HuH-7 (cell line): ENCODE measurements at places on chromosomes 2 and 18.
A peak's percentile ranks its signal among the peaks of the same experiment; 100 is the strongest.

GRCh38 chr2:230097841-230098240, 29.1 kb upstream of the SLC16A14 start:
- no peak for DNase-seq

GRCh38 chr18:68604256-68604655, 110.7 kb downstream of the TMX3 start:
- no peak for DNase-seq

GRCh38 chr2:85276571-85277118, 51.1 kb downstream of the TGOLN2 start:
- no peak for DNase-seq

DNA sequence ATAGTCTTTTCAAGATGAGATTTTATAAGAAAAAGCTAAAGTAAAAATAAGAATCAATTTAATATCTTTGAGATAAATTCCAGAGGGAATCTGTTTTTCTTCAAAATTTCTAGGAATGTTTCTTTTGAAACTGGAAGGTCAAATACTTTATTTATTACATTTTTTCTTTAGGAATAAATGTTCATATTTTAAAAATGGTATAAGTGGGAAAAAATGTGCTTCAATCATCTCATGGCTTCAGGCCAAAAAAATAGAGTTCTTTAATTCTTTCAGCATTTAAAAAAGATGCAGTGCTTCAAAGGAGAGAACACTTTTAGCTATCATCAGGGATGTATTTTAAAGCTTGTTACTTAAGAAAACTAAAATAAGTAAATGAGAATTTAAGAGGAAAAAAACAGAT, 110.6 kb downstream of the NEB start:
- DNase-seq, result no peak

DNA sequence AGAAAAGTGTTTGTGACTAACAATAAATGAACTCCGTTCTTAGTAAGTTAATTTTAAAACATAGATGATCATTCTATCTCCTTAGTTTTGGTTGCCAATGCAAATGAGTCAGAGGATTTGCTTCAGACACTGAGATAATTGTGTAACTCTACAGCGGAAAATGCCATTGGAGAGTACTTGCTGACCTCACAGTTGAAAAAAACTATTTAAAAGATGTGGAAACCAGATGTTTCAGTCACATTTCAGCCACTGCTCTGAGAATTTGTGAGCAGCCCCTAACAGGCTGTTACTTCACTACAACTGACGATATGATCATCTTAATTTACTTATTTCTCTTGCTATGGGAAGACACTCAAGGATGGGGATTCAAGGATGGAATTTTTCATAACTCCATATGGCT, at the start of gene TNFAIP6:
TSS of gene TNFAIP6 (plus strand) at position 234 of the 400 bp plus-strand sequence. CDS start at position 309, 75 bp downstream.
- no peak for DNase-seq

GRCh38 chr2:95024371-95024770, 1.1 kb upstream of the MAL start:
- DNase-seq, result no peak

DNA sequence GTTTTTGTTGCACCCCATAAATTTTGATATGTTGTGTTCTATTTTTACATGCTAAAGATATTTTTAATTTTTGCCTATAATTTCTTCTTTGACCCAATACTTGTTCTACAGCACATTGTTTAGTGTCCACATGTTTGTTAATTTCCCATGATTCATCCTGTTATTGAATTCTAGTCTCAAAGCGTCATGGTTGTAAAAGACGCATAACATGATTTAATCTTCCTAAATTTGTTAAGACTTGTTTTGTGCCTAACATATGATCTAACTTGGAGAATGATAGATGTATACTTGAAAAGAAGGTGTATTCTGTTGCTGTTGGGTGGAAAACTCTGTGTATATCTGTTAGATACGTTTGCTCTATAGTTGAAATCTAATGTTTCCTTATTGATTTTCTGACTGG, 27.1 kb upstream of the SULT1C3 start:
- no peak for DNase-seq

DNA sequence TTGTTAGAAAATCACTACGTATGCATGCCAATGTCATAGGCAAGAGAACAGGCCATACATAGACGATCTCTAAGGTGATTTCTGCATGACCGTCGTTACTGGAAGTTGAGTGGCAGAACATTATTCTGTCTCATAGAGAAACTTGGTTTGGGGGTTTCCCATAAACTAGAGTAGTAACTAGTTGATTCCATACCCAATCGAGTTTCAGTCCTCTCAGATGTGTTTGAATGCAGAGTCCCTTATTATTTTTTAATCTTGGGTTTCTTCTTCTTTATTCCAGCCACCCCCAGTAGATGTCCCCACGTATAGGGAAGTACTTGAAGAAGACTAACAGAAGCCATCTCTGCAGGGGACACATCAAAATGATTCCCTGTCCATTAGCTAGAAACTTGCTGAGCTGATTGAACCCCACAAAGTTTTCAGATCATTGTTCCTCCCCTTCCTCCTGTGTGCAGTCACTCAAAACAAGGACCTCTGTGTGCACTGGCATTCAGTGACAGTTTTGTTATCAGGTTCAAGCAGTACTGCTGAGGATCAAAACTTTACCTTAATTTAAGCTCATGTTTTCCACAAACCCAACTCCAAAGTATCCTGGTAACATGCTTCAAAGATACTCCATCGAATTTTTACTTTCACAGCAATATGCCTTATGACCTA, 68.4 kb upstream of the CDCA7 start:
- peak; percentile 26 for DNase-seq

- DNase-seq, result no peak
These were observed 120.4 kb downstream of the PDCL3 start for GRCh38 chr2:100683231-100683630.

DNA sequence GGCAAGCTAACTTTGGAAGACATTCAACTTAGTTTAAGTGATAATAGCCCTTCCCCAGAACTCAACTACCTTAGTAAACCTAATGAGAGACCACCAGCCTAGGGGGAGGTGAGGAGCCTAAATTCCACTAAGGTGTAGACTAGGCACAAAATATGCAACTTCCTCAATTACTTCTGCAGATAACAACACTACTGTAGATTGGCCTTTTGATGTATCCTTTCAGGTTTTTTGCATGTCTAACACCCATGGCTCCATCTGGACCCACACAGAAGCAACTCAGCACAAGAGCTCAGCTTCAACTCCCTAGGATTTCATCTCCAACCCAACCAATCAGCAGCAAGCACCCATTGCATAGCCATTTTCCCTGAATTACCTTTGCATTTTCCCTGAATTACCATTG, 353.3 kb downstream of the AKAIN1 start:
- no peak for DNase-seq

DNA sequence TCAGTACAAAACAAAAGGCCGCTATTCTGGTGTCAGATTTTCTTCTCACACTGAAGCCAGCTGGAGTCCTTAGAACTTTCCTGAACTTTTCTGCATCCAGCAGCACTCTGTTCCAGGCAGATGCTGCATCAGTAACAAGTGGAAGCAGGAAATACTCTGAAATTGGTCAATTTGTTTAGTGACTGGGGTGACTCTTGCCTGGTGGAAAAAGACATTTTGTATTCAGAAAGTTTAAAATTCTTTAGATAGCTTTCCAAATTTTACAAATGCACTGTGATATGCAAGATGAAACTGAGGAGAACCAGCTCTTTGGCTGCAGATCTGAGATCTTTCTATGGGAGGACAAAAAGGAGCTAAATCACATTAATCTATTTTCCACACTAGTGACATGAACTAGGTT, 385.7 kb downstream of the NRXN1 start:
- no peak for DNase-seq

- DNase-seq, result peak; percentile 68
These were observed 2.1 kb downstream of the TMEM37 start for GRCh38 chr2:119433636-119434327.

- no peak for DNase-seq
These were observed 3.7 kb downstream of the SIGLEC15 start for GRCh38 chr18:45828917-45829811.

GRCh38 chr2:189222468-189223105, 43.0 kb upstream of the COL5A2 start:
- DNase-seq, result no peak

GRCh38 chr18:13914756-13915155, 580 bp downstream of the MC2R start:
- no peak for DNase-seq

DNA sequence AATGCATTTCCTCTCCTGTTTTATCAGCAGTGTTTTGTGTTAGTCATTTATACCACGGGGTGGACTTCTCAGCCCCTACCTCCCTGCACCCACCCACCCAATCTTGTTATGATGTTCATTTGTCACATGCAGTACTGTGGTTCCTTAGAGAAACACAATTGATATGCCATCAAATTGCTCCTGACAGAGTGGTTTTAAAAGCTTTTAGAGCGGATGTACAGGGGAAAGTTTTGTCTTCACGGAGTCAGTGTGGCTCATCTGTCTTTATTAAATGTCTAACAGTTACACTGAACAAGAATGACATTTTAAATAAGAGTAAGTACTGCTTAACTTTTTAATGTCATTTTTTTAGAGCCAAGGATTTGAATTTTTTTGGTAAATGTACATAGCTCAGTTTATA, 156.9 kb downstream of the LRRTM1 start:
- no peak for DNase-seq

GRCh38 chr2:78585871-78586270, 439.6 kb upstream of the REG3G start:
- no peak for DNase-seq

DNA sequence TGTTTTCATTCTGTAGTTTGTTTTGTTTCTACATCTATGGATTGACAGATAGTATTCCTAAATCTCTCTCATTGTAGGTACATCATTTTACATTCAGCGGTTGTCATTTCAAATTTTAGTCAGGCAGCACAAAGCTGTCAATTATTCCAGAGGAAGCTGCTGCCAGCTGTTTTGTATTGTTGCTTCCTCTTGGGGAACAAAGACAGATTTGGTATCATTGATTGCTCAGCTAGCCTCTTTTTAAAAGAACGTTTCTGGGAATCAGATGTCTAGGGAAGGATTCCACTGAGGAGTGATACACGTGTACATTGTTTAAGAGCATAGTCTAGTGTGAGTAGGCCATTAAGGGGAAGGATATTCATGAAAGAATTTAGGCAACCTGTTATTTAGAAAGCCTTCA, 145.8 kb downstream of the AGPS start:
- DNase-seq, result no peak

DNA sequence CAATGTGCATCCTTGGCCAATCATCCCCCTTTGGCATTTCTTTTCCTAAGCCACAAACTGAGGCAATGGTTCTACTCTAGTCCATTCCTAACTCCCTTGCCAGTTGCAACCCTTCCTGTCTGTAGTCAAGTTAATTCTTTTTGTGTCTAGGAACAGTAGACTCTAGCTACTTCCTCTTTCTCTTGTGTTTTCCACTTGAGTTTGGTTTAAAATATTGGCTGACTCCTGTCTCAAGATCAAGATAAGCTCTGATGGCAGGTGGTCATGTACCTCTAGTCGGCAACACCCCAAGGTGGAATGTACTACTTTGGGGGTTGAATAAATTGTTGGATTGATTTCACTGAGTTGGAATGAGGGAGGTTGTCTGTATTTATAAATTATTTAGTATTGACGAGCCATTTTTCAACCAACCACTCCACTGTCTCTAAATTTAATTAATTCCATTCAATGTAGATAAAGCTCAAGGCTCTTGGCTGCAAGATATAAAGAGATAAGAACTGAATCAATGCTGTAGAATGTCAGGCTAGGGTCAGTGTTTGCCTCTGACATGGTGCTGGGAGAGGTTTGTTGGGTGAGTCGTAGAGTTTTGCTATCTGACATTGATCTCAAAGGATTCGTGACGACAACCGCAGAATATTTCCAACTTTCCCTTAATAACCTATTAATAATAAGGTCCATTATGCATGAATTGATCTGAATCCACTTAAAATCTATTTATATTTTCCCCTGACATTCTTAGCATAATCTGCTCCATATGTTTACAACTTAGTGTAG, 188.7 kb upstream of the APCDD1 start:
- no peak for DNase-seq

- no peak for DNase-seq
These were observed 37.7 kb downstream of the HS1BP3 start for GRCh38 chr2:20612925-20613916.

- DNase-seq, result no peak
These were observed 12.5 kb upstream of the ATIC start for GRCh38 chr2:215299337-215299859.

GRCh38 chr2:128497461-128497860, 178.8 kb upstream of the HS6ST1 start:
- DNase-seq, result no peak

DNA sequence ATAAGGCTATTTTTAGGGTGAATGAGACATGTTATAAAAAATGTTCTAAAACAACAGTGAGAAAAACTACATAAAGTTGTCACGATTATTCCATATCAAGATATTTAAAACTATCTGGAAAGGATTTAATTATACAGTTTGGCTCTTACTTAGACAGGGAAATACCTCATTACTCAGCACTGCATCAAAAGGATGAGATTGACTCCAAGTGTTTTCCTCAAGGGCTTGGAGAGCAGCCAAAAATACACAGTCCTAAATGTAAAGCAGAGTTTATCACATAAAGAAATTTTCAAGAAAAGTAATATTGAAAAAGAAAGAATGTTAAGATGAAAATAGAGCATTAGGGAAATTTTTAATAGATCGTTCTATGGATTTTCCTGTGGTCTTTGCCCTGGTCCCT, 285.5 kb upstream of the NETO1 start:
- DNase-seq, result no peak
